ENCODE measurements at places on chromosomes 12 and 14.
A peak's percentile ranks its signal among the peaks of the same experiment; 100 is the strongest.

GRCh38 chr14:75597149-75597548 lies 18.7 kb downstream of the FLVCR2 start:
- DNase-seq, result no peak

GRCh38 chr14:63394841-63395240 lies 76.1 kb upstream of the GPHB5 start:
- no peak for DNase-seq

DNA sequence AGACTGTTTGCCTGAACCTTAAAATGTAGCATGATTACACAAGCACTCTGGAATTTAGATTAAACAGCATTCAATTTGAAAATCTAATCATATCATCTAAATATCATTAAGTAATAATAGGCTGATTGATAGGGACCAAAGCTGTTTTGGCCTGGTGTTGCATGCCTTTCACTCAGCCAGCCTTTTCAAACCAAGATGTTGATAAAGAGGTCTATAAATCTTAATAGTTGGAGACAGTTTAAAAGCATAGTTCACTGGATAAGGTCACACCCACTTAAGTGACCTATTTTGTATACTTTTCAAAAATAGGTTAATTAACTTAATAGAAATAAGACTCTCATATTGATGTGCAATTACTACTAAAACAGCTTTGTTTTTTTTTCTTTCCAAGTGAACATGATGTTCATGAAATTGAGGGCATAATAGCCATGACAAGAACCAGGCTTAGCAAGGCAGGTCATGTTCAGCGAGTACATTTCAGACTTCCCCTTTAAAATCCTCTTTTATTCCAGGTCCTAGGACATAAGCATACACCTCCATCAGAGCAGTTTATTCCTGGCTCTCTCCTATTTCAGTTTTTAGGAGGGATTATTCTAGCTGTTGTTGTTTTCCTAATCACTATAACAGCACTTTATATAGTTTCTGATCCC lies 349.0 kb downstream of the RAD51B start:
- DNase-seq, result no peak

GRCh38 chr12:129401572-129401971 lies 502.3 kb downstream of the TMEM132D start:
- DNase-seq, result no peak

GRCh38 chr12:9052610-9053009 lies 63.1 kb downstream of the A2M start:
- no peak for DNase-seq

GRCh38 chr12:98819821-98820404 lies 174.8 kb downstream of the APAF1 start:
- no peak for DNase-seq

DNA sequence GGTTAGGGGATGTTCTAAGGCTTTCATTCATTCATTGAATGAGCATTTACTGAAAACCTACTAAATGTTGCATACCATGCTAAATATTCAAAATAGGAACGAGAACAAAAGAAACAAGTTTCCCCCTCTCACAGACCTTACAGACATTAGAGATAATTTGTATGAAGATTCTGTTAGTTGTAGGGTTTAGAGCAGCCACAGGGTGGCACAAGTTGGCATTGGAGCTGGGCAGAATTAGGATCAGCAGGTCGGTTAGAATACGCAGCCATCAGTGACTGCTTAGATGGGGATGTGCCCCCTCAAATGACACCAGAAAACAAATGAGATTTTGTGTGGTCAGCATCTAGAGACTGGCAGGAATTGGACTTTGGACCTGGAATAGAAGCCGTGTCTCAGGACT lies 166.3 kb upstream of the DAAM1 start:
- DNase-seq, result no peak

- no peak for DNase-seq
Measured at GRCh38 chr12:91778091-91778832, 367.4 kb downstream of the BTG1 start.

DNA sequence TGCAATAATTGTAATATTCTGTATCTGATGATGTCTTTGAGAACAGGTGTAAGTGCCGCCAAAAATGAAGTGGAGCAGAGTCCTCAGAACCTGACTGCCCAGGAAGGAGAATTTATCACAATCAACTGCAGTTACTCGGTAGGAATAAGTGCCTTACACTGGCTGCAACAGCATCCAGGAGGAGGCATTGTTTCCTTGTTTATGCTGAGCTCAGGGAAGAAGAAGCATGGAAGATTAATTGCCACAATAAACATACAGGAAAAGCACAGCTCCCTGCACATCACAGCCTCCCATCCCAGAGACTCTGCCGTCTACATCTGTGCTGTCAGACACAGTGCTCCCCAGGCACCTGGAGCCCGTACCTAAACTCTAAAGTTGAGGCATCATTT lies 268.7 kb downstream of the DAD1 start:
- no peak for DNase-seq

GRCh38 chr14:30874999-30875787 lies 834 bp downstream of the COCH start:
- peak; percentile 12 for DNase-seq

- no peak for DNase-seq
Measured at GRCh38 chr14:69263771-69264170, 3.8 kb downstream of the GALNT16 start.

GRCh38 chr12:109734219-109735000 lies 20.8 kb downstream of the FAM222A start:
- peak; percentile 1 for DNase-seq

GRCh38 chr14:104953097-104953496 lies 25.1 kb downstream of the AHNAK2 start:
- DNase-seq, result no peak

- no peak for DNase-seq
Measured at GRCh38 chr14:24395609-24396582, 2.9 kb upstream of the NYNRIN start.

- DNase-seq, result no peak
Measured at GRCh38 chr14:56145965-56146364, 27.8 kb downstream of the PELI2 start.

- DNase-seq, result no peak
Measured at GRCh38 chr12:130633771-130634170, 82.3 kb downstream of the RIMBP2 start.

DNA sequence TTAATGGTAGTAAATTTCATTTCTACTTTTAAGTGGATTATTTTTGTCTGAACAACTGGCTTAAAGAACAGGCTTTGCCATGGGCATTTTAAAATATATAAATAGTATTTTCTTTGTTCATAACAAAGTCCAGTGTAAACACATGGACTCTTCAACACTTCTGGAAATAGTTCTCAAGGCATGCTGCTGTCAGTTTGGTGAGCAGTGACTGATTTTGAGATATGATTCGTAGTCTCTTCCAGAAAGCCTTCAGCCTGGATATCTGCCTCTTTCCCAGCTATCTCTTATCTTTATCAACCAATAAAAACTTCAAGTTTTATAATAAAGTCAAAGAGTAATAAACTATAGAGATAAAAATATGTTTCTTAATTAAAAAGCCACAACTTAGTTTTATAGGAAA lies 110.7 kb downstream of the NAV3 start:
- DNase-seq, result no peak

GRCh38 chr12:67042697-67043131 lies 226.4 kb upstream of the CAND1 start:
- no peak for DNase-seq

- DNase-seq, result peak; percentile 16
Measured at GRCh38 chr14:73457041-73457923, 1.1 kb downstream of the NUMB start.

- DNase-seq, result no peak
Measured at GRCh38 chr12:20527417-20528163, 159.3 kb downstream of the PDE3A start.

GRCh38 chr12:57128519-57129247 lies 400 bp downstream of the LRP1 start:
- DNase-seq, result no peak

- DNase-seq, result no peak
Measured at GRCh38 chr14:69013943-69014782, 35.1 kb upstream of the ACTN1 start.

GRCh38 chr14:105139831-105140239 lies 28.7 kb downstream of the JAG2 start:
- no peak for DNase-seq

DNA sequence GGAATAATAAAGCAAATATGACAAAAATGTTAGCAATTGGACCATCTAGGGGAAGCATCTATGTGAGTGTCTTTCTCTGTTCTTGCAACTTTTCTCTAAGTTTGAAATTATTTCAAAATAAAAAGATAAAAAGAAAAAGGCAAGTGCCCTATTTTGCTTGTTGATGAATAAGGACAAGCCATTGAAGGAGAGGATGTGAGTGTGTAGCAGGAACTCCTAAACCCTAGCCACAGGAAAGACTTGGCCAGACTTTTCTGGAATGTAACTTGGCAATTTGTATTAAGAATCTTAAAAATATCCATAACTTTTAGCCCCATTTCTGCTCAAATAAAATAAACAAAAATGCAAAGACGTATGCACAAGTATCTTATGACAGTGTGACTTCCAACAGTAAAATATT lies 279.4 kb downstream of the CACNA1C start:
- DNase-seq, result no peak

GRCh38 chr14:21874946-21875345 lies 201.3 kb upstream of the OR4E1 start:
- no peak for DNase-seq

DNA sequence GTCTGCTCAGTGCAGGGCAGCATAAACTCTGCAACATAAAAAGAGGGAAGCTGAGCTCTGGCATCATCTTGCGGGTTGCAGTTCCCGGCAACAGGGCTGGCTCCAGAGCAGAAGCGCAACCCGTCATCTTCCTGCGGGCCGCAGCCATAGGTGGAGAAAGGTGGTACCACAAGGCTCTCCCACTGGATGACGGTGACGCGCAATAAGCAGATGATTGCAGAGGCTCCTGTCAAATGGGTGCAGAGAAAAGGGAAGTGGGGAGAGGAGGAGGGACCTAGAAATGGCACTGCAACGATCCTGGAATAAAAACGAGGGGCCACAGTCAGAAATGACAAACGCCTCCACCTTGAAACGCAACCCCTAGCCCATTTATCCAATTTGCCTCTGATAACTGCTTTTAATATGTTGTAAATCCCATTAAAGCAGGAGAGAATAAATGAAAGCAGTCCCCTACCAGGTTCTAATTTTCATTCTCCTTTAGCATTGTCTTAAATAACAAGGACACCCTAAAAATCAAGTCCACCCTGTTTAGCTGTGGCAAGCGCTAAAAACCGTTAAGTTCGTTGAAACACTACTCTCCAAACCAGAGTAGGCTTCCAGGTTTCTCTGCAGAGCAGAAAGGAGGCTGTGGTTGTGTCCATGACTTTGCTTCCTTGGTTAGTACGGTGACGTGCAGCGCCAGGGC lies 30.9 kb upstream of the TUBA1C start:
- DNase-seq, result peak; percentile 13

GRCh38 chr12:41531147-41531829 lies 343.2 kb downstream of the PDZRN4 start:
- no peak for DNase-seq

GRCh38 chr12:13205809-13206559 lies 9.5 kb downstream of the EMP1 start:
- DNase-seq, result no peak

DNA sequence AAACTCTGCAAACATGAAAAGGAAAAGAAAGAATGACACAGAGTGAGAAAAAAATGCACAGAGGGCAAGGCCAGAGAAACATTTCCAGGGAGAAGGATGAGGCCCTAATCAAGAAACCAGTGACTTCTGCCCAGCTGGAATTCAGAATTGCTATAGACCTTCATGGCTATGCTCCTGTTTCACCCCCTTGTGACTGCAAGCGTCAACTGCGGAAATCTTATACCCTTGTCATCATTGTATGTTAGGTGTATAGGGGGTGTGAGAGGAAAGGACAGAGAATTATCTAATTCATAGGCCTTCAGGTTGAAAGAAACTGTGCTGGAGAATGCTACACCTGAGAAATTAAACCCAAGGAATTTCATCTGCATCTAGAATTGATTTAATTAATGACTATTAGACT lies 117.5 kb downstream of the SLC25A21 start:
- no peak for DNase-seq

DNA sequence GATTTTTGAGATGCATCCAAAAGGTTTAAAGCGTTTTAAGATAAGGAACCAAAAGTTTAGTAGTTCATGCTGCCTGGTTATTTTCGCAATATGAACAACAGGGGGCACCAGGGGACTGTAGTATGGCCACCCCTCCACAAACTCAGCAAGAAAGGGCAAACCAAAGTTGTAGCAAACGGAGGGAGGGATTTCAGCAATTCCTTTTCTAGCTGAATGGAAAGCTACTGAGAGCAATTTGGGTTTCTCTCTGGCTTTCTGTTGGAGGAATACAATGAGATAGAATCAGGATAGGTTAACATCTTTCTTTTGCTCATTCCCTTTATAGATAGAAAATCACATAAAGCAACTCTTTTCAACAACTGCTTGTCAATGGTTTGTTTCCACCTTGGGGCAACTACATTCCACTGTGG lies 62.5 kb downstream of the DRAM1 start:
- DNase-seq, result peak; percentile 31

DNA sequence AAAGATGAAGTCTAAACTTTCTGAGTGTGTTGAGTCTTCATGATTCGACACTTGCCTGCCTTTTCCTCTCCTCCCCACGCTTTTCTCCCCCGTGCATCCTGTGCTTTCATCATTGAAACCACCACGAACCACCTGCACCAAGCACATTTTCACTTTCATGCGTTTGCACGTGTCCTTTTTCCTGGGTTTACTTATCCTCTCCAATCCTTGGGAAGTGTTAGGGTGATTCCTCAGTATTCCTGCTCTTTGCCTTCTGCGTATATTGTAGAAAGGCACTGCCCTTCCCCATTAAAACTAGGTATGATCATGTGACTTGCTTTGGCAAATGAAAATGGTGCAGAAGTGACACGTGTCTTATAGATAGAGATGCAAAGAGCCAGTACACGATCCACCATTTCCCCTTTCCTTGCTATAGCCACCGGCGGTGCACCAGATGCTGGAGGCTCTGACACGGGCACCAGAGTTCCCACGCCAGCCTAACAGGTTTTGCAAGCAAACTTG lies 106.6 kb downstream of the BRMS1L start:
- peak; percentile 42 for DNase-seq

DNA sequence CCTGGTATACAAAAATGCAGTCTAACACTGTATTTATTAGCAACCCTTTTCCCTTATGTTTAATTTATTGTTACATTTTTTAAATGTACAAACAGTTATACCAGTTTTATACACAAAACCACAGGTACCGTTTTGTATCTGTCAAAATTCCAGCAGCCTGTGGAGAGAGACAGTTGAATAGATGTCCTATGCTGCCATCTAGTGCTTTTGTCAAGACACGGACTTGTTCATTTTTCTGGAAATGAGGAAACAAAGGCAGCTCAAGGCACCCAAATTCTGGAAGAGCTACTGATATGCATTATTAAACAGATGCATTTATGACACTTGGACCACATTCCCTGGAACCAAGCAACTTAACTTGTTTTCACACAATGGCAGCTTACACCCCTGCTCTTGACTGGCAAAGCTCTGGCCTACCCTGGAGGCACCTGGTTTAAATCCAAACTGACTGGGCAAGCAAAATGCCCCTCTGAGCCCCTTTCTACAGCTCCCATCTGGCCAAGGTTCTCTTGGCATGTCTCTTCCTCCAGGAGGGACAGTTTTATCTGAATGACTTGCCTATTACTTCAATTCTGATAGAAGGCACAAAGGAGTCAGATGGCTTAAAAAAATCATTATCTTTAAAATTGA lies 286.9 kb upstream of the PRKD1 start:
- DNase-seq, result no peak

All from activated naive CD4-positive, alpha-beta T cell treated with anti-CD3 and anti-CD28 coated beads, Interleukin-2, amount 50 U/mL, for 16 hours (primary cell).